ENCODE measurements at places on chromosomes 6 and 20.

DNA sequence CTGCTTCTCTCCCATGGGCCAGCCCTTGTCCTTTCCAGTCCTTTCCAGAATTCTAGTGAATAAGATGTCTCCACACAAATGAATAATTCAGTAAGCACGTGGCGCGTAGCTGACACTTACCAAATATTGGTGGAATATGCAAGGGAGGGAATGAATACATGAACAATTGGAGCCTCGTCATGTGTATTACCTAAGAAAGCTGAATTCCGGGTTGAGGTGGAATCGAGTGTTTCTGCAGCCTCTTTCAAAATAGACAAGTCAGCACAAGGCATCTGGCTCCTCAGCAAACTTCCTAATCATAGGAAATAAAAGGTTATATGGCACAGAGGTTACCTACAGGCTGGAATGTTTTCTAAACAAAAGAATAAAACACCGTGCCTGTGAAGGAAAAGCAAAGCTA is 47.0 kb upstream of the NT5E start:
- no peak overlapping the region for H3K27ac ChIP-seq
- no peak overlapping the region for H3K4me3 ChIP-seq
- no peaks in the 10 kb centered on the region for H3K27me3 ChIP-seq
- H3K4me1 ChIP-seq, result peaks cover 3% of the 10 kb centered on the region

- H3K27me3 ChIP-seq, result no peaks in the 10 kb centered on the region
- peaks cover 5% of the 10 kb centered on the region for H3K4me1 ChIP-seq
- H3K36me3 ChIP-seq, result peaks cover 3% of the 10 kb centered on the region
- no peak for DNase-seq
- H3K4me3 ChIP-seq, result no peak overlapping the region
Measured at GRCh38 chr20:40278673-40279072, 410.4 kb downstream of the MAFB start.

DNA sequence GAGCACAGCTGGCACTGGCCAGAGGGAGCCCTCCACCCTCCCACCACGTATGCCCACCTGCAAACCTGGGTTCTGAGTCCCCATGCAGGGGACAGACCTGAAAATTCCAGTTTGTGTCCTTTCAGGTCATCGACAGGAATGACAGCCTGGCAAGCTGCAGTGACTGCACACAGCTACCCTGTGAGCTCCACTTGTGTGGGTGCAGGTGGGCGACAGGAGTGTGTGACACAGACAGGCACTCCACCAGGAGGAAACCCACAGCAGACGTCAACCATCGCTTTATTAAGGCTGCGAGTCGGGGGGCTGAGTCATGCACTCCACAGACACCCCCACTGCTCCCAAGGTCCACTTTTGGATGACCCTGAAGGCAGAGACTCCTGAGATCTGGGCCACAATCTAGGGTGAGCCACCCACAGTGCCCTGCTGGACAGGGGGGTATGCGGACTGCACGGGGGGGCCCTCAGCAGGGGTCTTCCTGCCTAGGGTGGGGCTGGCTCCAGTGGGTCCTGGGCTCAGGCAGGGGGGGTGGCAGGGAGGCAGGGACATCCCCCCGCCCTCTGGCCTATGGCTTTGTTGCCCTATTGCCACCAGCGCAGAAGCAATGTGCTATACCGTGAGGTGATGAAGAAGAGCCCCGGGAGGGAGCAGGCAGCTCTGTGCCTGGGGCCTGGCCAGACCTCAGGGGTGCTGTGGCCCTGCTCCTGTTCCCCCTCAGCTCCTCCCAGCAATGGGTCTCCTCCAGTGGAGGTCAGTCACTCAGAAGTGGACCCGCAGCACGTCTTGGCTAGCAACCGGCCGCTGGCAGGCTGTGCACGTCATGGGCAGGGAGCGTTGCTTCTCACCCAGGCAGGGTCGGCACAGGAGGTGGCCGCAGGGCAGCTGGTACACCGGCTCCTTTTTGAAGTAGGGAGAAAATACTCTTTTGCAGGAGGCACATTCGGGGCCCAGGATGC is 25.1 kb upstream of the AVP start:
- no peaks in the 10 kb centered on the region for H3K27me3 ChIP-seq
- no peak overlapping the region for H3K4me3 ChIP-seq
- H3K4me1 ChIP-seq, result no peaks in the 10 kb centered on the region
- no peak overlapping the region for H3K27ac ChIP-seq
- DNase-seq, result no peak

DNA sequence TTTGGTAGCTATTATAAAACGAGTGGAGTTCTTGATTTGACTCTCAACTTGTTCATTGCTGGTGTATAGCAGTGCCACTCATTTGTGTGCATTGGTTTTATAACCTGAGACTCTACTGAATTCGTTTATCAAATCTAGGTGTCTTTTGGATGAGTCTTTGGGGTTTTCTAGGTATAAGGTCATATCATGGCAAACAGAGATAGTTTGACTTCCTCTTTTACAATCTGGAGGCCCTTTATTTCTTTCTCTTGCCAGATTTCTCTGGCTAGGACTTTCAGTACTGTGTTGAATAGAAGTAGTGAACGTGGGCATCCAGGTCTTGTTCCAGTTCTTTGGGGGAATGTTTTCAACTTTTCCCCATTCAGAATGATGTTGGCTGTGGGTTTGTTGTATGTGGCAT is 38.8 kb downstream of the SUMO4 start:
- no peaks in the 10 kb centered on the region for H3K36me3 ChIP-seq
- no peaks in the 10 kb centered on the region for H3K4me1 ChIP-seq
- H3K4me3 ChIP-seq, result no peak overlapping the region
- H3K27ac ChIP-seq, result no peak overlapping the region
- no peak for DNase-seq
- H3K27me3 ChIP-seq, result no peaks in the 10 kb centered on the region

DNA sequence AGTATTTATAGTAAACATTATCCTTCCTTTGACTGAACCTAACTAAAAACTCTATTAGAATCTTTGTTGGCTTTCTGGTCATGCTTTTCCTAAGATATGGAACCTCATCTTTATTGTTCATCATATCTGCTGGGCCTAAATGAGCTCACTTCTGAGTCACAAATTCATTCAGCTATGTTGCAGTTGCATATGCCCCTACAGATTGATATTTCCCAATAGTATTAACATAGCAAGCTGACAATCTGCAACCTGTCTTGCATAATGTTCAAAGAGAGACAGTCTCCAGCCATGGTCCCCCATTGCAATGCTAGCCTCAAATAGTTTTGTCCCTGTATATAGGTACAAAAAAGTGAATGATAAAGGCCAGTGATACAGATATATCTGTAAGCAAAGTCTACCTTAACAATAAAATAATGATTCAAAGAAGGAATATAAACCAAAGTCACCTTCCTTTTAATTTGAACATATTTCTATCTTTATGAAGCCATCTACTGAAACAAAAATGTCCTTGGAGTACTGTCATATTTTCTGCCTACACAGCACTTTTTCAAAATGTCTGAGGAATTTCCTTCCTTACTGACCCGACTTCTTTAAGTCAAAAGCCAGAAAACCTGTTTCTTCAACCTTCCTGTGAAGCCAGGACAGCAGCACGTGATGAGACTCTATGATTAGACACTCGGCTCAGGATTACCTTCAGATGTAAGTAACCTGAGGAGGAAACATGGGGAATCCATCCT is 140.7 kb downstream of the UBE3D start:
- H3K27me3 ChIP-seq, result no peaks in the 10 kb centered on the region
- DNase-seq, result no peak
- H3K27ac ChIP-seq, result no peak overlapping the region
- no peaks in the 10 kb centered on the region for H3K36me3 ChIP-seq
- H3K4me3 ChIP-seq, result no peak overlapping the region

DNA sequence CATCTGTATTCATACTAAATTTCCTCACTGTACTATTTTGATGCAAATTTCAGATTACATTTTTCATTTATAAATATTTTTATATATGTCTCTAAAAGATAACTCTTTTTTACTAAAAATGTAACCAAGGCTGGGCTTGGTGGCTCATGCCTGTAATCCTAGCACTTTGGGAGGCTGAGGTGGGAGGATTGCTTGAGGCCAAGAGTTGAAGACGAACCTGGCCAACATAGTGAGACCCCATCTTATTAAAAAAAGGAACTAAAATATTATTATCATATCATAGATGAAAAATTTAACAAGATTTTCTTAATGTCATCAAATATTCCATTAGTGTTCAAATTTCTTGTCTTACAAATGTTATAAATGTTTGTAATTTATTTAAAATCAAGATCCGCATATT is 6.6 kb upstream of the DNPH1 start:
- H3K27ac ChIP-seq, result no peak overlapping the region
- no peaks in the 10 kb centered on the region for H3K27me3 ChIP-seq
- H3K4me1 ChIP-seq, result no peaks in the 10 kb centered on the region
- no peaks in the 10 kb centered on the region for H3K36me3 ChIP-seq
- no peak overlapping the region for H3K4me3 ChIP-seq

DNA sequence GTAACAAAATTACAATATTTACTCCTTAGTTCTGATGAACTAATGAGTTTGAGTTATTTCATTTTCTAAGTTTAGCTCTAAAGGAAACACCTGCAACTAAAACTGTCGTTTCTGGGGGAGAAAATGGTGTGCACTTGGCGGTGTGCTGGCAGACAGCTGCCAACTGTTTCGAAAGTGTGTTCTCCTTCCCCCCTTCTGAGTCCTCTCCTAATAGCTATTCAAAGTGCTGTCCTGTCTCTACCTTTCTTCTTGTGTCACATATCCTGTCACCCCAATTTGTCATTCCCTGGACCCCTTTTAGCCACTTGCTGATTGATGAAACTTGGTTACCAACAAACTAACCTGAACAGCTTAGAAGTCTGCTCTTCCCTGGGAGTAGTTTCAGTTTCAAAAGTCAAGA is 4.9 kb upstream of the UBE2J1 start:
- no peaks in the 10 kb centered on the region for H3K36me3 ChIP-seq
- H3K4me1 ChIP-seq, result no peaks in the 10 kb centered on the region
- DNase-seq, result no peak
- no peak overlapping the region for H3K4me3 ChIP-seq
- no peaks in the 10 kb centered on the region for H3K27me3 ChIP-seq

DNA sequence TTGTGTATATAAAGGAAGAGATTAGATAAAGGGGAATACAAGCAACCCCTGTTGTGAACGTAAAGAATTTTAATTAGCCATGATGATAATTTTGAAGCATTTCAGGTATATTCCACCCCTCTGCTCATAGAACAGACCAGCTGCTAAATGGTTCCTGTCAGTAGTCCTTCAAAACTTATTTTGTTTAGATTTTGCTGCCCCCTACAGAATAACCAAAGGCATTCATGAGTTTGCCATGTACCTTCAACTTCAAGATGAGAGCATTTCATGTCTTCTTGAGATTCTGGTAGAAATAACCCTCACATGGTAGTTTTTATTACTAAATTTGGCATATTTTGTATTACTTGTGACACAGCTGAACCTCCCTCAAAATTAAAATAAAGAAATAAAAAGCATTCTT is 1586.7 kb downstream of the HACE1 start:
- no peaks in the 10 kb centered on the region for H3K4me1 ChIP-seq
- peak; percentile 2 for DNase-seq
- H3K27me3 ChIP-seq, result no peaks in the 10 kb centered on the region
- H3K36me3 ChIP-seq, result no peaks in the 10 kb centered on the region

DNA sequence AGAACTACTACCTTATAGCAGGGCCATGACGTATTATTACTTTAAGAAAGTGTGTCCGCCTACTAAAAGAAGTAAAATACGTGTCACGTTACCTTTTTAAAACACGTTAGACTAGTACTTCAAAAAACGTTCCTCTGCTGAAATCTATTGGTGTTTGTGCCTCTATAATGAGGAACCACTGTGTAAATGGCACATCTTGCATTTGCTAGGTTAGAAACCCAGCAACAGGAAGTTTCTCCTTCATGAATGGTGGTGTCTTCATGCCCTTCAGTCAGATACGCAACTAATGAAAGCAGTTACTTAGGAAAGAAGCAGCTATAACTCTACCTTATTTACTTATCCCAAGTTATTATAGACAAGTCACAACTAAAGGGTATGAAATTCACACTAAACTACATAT is 343.5 kb downstream of the RNGTT start:
- no peaks in the 10 kb centered on the region for H3K4me1 ChIP-seq
- no peak for DNase-seq
- no peak overlapping the region for H3K27ac ChIP-seq
- no peaks in the 10 kb centered on the region for H3K27me3 ChIP-seq
- no peaks in the 10 kb centered on the region for H3K36me3 ChIP-seq

- H3K27me3 ChIP-seq, result no peaks in the 10 kb centered on the region
- peaks cover 3% of the 10 kb centered on the region for H3K4me1 ChIP-seq
- H3K4me3 ChIP-seq, result no peak overlapping the region
- DNase-seq, result no peak
- H3K36me3 ChIP-seq, result 0 out of 2 replicates have a peak, but pooled peaks cover 4% of the 10 kb centered on the region
Measured at GRCh38 chr6:157143890-157144798, 179.2 kb downstream of the TMEM242 start.

Measured in iPS DF 6.9 (cell line).